COLO829 (cell line): ENCODE measurements at places on chromosomes 12 and 14.

DNA sequence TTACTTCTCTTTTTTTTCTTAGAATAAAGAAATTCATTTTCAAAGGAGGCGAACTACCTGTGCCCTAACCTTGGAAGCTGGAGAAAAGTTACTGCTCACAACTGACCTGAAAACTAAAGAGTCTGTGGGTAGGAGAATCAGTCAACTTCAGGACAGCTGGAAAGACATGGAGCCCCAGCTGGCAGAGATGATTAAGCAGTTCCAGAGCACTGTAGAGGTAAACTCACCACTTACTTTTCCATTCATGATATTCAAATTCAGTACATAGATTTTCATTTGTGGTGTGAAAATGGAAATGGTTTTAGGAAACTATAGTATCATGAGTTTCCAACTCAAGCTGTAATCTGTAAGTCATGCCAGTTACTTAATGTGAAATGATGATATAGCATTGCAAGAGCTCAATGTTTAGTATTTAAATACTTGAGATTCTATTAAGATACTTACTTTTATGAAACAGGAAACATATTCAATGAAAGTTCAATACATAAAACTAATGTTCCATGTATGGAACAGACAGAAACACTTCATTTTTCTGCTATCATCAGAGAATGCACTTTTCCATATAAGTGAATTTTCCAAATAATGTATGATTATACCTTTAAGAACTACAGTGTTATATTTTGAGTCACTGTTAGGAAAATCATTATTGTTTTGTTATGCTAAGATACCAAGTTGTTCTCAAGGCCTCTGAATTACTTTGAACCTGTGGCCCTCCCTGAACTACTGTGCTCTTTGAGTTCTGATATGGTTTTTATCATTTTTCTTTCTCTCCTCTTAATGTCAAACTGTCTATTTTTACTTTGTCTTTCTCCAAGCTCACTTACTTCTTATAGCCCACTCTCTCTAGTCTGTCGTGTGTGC lies 119.0 kb downstream of the ESR2 start:
- DNase-seq, result no peak

DNA sequence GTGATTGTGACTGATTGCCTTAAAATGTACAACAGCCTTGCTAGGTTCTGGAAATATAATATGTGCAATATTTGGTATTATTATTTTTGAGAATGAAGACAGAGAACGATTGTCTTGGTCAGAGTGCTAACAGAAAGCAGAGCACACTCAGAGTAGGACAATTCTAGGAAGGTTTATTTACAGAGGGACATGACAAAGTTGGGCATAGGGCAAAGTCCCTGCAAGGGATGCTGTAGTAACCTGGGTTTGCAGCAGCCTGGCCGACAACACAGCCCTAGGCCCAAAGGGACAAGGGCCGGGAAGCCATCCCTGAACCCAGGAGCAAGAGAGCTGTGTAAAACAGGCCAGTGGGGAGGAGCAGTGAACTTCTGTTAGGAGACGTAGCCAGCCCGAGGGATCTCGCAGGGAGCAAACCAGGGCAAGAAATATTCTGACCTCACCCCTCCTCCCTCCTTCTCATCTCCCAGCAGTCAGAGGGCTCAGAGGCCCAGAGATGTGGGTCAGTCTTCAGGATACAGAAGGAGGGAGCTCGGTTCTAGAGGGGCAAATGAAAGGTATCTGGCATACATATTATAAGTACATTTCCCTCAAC lies 51.0 kb upstream of the FERMT2 start:
- no peak for DNase-seq

DNA sequence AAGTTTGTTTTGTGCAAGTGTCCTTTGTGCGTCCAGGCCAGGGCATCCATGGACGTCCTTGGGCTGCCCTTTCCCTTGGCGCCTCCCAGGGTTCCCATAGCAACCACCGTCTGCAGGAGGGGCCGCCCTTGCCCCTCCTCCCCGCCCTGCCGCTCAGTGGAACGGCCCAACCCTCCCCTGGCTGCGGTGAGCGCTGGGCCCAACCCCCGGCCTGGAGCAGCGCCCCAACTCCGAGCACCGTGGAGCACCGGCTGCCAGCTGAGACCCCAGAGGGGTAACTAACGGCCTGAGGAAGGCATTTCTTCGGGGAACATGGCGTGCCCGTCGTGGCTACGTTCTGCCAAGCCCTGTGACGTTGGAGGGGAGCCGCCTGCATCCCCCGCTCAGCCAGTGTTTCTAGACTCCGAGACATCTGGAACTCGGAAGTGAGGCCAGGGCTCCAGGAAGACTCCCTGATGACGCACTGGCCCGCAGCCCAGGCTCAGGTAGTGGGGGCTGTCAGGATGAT lies 5.3 kb upstream of the ACACB start:
- peak; percentile 82 for DNase-seq

GRCh38 chr14:83757916-83758315 lies 1772.0 kb upstream of the FLRT2 start:
- no peak for DNase-seq

DNA sequence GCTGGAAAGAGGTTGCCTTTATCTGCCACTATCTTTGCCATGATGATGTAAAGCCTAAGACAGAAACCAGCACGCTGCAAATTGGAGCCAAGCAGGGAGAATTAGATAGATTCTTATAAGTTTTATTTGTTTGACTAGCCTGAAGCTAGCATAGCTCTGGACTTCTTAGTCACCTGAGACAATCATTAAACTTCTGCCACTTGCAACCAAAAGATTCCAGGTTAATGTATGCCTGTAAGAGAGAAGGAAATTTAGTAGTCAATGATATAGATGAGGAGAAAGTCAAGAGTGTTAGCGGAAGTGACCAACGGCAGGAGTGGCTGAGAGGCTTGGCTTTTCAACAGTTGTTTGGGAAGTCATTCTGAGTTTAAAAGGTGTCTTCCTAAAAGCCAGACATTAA lies 1106.6 kb downstream of the VRK1 start:
- DNase-seq, result no peak

GRCh38 chr14:98909251-98909944 lies 362.6 kb downstream of the BCL11B start:
- DNase-seq, result peak; percentile 40

DNA sequence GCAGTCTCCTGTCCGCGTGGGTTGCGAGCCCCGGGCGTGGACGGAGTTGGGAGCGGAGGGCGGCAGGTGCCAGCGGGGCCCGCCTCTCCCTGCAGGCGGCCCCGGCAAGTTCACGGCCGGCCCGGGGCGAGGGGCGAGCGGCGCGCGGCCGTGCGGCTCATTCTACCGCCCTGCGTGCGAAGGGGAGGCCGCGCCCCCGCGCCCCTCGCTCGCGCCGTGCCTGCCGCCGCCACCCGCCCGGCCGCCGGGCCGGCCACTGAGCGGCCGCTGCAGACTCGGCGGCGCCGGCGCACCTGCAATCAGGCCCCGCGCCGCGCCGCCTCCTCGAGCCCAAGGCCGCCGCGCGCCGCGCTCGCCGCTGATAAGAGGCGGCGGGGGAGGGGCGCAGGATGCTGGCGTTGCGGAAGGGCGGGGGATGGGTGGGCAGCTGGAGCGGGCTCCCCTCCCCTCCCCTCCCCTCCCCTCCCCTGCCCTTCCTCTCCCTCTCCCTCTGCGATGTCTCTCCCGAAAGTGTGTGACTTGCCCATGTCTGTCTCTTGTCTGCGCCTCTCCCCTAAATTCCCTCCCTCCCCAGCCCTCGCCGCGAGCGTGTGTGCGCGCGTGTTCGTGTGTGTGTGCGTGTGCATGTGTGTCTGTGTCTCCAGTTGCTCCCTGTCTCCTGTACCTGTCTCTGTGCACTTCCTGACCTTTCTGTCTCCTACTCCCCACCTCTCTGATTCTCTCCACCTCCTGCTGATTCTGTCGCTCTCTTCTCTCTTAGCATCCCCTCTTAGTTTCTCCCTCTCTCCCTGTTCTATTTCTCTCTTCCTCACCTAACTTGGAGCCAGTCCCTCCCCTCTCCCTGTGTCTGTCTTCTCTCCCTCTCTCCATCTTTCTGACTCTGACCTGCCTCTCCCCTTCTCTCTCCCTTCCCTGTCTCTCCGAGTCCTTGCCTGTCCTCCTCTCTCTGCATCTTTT lies 768.1 kb upstream of the TBX3 start:
- no peak for DNase-seq

DNA sequence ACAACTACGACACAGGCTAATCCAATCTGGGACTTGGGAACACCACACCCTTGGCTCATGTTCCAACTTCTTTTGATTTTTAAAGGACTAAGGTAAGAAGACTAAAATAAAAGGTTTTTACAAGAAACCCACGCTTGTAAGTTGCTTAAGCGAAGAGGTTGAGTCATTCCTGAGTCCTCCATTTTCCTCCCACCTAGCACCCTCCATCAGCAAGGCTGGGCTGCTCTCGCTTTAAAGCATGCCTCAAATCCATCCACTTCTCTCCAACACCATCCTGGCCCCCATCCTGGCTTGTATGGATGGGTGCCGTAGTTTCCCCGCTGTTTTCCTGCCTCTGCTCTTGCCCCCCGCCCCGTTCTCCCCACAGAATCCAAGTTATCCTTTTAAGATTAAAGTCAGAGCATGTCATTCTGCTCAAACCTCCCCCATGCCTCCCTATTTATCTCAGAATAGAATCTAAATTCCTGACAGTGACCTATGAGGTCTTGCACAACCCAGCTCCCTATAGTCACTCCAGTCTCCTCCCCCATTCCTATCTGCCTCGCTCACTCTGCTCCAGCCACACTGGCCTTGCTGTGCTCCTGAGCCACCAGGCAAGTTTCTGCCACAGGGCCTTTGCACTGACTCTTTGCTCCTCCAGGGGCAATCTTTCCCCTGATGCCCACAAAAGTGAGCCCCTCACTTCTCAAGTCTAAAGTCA lies 34.5 kb downstream of the SCARB1 start:
- DNase-seq, result peak; percentile 50

DNA sequence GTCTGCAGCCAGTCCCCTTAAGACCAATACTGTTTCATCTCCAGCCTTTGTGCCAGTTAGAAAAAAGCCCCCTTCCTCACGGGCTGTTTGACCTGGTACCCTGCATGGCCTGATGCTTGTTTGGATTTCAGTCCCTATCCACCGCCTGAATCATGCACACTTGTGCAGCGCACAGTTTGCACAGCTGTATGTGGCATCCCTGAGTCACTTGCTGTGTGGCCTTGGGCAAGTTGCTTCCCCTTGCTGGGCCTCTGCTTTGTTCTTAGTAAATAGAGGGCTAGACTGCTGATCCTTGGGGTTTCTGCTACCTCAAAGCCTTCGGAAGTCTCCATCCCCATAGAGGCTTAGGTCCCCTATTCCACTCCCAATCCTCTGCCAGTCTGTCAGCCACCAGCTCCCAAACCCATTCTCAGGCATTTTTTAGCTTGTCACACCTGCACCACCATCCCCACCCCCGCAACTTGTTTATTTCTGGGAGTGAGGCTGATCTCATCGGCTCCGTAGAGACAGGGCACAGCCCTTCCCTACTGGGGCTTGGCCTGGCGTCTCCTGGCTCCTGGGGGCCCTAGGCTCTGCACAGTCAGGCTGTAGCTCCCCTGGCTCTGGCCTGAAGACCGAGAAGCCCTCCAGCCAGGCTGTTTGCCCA lies 8.8 kb downstream of the KRT80 start:
- no peak for DNase-seq

DNA sequence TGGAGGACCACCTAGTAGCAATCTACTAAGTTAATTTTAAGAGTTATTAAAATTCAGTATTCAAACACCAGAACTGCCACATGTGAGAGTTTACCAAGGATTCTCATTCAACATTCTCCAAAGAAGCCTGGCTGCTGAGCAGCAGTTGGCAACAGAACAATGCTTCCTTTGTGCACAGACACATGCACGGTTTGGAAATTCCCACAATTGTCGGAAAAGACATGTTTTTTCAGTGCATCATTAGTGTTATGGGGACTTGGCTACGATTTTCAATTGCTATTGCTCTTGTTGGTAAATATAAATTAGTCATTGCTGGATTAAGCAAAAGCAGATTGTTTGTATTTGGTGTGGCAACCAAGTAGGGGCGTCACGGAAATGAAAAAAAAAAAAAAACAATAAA lies 22.2 kb downstream of the ST8SIA1 start:
- DNase-seq, result peak; percentile 87

DNA sequence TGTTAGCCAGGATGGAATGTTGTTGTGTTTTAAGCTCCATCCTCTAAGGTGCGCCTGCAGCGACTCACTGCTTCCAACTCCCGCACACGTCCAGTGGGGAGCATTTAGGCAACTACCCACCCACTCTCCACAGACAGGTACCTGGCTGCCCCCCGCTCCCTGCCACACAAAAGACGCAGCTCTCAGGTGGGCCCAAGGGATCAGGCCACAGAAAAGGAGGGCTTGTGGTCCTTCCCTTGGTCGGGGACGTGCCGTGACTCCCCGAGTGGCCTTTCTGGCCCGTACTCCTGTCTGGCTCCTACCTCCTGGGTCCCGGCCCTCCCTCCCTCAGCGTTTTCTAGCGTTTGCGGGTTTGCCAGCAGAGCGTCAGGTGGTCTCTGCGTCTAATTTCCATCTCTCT lies 16.2 kb downstream of the TEDC1 start:
- DNase-seq, result no peak

- no peak for DNase-seq
Measured at GRCh38 chr12:116138364-116138763, 139.1 kb downstream of the MED13L start.

DNA sequence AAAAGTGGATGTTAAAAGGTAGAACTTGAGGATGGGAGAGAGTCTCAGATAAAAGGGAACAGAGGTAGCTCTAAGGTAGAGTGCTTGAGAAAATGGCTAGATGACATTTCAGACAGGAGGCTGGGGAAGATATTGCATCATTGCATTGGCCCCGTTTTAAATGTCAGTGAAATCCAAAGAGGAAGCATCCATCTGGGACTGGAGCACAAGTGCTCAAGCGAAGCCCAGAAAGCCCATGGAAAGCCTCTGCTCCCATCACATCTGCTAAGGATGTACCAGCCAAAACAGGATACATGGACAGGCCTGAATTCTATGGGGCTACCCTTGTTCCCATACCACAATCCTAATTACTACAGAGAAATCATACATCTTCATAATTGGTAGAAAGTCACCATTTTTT lies 581.5 kb upstream of the TMEM132C start:
- DNase-seq, result no peak

GRCh38 chr14:82080370-82080769 lies 546.7 kb upstream of the SEL1L start:
- no peak for DNase-seq

DNA sequence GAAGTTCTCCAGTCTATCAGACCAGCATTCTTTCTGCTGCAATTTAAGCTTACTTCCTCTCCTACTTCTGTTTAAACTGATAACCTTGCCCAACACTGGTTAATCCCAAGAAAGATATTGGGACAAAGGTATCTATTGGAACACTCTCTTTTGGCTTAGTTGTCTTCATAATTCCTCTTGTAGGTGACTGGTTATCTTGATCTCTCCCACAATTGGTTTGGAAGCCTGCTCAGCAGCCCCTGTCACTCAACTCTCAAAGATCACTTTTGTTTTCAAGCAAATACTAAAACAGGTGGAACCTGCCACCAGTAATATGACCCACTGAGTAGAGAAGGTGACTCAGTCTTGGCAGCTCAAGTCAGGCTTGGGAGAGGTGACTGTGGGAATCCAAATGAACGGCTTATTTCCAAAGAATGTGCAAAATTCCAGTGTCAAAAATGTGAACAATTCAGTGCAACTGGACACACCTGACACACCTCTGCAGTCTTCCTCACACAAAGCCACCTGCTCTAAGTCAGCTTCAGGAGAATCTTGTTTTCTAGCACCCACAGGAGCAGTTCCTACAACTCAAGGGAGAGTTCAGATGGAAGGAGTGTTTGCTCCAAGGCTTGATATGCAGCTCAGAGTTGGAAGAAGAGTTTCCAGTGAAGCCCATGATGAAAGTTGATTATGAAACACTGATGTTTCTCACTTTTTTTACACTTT lies 83.2 kb upstream of the SLC38A2 start:
- DNase-seq, result no peak
